Suppressor macrophage treated with lipopolysaccharide for 1 hour (primary cell): ENCODE measurements at places on chromosomes 13 and 19.

GRCh38 chr19:14073261-14073924 is 807 bp downstream of the MISP3 start:
- DNase-seq: peak; percentile 89

- no peak for DNase-seq
These were observed 58.7 kb upstream of the ZNF599 start for GRCh38 chr19:34831714-34832113.

DNA sequence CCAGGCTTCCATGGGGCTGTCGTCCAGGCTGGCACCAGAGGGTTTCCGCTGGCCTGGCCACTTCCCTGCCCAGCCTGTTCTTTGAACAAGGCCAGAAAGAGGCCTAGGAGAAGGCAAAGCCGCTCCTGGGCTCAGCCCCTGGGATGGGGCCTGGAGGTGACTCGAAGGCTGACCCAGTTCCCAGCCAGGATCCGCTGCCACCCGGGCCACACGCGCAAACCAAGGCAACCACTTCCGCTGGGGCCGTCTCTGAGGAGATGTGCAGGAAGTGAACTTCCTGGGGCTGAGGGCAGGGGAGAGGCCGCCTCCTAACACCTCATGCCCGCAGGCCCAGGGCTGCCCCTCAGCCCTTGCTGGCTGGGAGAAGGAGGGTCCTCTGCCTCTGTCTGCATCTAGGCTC is 15.2 kb downstream of the PLEKHF1 start:
- peak; percentile 35 for DNase-seq

DNA sequence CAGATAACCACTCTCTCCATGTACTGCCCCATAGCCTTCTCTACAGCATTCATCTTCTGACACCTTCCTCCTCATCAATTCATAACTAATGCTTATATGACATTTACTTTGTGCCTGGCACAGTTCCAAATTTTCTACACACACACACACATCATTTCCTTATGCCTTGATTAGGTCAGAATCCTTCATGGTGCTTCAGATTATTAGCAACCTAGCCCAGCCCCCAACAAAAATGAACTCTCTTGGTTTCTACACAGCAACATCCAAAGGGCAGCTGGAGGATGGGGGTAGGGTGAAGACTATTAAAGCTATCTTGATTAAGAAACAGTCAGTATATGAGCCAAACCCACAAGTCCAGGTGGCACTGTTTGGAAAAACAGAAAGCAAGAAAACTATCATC is 3.7 kb downstream of the RUBCNL start:
- no peak for DNase-seq

DNA sequence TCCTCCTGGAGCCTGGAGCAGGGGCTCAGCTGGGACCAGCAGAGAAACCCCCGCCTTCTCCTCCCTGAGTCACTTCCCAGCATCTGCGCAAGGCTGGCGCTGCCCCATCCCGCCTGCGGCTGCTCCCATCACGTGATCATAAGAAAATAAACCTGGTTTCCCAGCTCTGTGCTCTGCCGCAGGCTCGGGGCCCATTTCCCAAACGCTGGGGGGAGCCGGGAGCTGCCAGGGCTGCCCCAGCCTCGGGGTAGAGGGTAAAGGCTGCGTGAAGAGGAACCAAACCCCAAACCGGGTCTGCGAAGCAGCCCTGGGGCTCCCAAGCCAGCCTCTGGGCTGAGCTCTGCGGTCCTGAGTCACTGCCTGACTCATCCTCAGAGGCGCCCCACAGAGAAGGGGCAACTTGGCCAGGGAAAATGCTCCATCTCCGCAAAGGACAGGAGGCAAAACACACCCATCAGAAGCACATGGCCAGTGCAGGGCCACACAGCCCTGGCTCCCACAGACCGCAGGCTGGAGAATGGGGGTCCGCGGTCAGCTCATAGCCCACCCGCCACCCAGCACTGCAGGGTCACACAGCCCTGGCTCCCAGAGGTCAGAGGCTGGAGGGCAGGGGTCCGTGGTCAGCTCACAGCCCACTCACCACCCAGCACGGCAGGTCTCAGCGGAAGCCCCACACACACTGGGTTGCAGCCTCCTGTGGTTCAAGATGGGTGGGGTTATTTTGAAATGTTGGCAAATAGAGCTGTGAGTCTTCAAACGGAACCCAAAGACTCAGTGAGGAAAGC is 67.1 kb downstream of the RASA3 start:
- peak; percentile 99 for DNase-seq

DNA sequence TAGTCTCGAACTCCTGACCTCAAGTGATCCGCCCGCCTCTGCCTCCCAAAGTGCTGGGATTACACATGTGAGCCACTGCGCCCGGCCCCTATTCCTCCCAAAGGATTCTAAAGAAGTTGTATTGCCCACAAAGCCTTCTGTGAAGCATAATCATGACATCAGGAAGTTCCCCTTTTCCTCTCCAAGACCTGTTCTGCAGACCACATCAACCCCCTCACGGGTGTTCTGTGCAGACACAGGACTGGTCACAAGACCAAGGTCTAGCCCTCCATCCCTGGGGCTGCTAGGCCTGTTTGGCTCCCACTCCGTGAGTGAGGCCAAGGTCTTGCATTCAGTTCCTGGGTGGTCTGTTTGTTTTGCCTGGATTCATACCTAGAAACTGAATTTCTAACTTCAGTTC is 178.1 kb downstream of the FLT1 start:
- DNase-seq: peak; percentile 38

- DNase-seq: no peak
These were observed 3.5 kb upstream of the SLITRK5 start for GRCh38 chr13:87667686-87668085.

DNA sequence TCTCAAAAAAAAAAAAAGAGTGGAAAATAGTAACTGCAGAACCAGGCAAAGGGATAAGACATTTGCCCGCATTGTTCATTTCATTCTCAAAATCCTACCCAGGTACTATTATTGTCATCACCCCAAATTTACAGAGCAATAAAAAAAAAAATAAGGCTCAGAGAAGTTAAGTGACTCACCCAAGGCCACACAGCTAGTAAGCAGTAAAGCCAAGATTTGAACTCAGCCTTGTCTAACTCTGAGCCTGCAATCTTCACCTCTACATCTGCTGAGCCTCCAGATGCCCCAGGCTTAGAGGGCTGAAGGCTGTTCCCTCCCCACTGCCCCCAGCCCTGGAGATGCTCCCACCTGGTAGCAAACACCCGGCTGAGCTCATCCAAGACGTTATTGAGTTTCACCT is 61.0 kb downstream of the UNC13A start:
- DNase-seq: no peak

GRCh38 chr19:40523322-40524047 is 53.2 kb upstream of the SHKBP1 start:
- peak; percentile 75 for DNase-seq

DNA sequence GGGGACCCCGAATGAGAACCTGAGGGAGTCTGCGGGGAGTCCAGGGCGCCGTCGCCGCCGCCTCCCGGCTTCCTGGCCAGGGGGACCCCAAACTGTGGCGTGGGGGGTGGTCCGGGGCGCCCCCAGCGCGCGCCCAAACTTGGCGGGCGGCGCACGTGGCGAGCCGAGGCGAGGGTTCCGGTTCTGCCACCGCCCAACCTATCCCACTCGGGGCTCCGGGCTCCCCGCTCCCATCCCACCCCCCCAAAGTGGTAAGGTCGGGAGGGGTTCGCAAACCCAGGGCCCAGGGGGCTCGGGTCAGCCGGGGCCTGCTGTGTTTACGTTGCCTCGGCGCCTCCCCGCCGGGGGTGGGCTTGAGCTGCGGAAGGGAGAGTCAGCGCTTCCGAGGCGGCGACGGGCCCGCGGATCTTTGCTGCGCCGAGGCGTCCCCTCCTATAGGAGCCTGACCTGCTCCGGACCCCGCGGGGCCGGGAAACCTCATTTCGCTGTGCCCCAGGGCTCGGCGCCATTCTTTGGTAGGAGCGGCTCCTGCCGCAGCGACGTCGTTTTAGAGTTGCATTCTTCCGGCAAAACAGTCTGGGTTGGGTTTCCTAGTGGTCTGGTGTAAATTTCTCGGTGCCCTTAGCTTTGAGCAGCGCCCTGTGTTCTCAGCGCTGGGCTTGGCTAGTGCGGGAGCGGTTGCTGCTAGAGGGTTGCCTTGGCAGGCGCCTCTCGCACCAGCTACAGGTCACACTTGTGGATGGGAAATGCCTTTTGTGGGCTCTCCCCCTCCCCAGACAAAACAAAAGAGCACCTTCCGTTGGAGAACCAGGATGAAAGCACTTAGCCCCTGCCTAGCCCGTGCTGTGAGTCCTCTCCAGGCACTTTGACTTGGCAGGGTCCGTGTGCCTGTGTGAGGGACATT is 1.2 kb downstream of the DAZAP1 start:
- DNase-seq: peak; percentile 52

DNA sequence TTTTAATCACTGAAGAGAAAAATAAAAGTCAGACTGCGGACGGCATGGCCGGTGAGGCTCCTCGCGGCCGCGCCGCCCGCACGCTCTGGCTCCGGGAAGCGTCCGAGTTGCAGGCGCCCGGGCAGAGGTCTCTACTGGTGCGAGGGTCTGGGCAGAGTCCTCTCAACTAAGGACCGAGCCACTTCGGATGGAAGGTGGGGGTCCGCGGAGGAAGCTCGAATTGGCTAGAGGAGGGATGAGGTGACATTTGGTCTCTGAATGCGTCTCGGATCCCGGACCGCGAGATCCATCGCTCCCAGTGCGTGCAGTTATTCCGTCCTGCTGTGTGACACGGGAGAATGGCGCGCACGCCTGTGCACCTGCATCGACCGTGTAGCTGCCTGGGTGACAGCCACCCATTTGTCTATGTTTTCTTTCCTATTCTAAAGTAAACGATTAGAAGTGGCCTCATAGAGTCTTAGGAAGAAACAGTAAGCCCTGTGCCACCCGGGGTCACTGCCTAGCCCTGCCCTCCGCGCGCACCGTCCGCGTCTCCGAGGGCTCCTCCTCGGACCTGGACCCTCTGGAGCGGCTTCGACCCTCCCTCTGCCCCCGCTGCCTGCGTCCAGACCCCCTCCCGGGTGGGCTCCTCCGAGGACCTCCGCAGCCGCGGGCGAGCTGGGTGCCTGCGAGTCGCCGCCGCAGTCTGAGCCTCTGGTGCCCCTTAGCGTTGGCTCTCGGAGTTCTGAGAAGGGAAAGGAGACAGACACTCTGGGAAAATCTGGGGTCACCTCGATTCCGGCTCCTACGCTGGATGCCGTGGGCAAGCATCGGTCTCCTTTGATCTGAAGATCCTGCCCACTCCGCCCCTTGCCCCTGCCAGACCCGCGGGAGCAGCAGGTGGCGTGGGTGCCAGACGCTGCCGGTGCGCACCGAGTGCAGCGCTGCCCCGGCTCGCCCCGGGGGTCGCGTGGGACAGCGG is 347.4 kb downstream of the LIG4 start:
- no peak for DNase-seq

GRCh38 chr19:12526542-12526941 is 24.7 kb downstream of the ZNF564 start:
- no peak for DNase-seq

DNA sequence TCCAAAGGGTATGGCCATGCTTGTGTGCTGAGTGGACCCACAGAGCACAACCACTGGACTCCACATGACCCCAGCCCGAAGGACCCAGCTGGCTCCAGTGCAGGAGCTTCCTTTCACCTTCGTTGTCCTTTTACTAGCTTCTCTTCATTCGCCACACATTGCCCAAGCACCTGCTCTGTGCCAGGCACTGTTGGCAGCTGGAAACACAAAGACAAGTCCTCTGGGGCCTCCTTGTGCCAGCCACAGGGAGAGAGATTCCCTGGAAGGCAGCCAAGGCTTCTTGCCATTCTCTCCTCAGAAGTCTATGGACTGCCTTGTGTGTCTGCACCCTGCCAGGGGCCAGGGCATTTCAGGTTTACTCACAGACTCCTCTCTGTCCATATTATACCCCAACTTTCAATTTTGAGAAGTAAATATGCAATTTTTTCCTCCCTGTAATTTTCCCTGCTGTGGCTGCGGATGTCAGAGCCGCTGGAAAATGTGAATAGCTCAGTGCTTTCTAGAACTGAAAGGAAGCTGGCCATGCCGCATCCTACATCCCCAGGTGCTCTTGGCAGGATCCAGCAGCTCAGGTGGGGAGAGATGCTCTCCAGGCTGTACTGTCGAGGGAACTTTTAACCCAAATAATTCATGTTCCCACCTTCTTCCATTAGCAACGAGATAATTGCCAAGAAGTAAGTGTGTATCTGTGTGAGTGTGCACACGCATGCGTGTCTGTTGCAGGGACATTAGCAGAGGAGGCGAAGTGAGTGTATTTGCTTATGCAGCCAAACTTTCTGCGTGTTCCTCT is 57.2 kb downstream of the CHST8 start:
- no peak for DNase-seq

GRCh38 chr13:44870456-44870929 is 118.8 kb downstream of the NUFIP1 start:
- DNase-seq: no peak

DNA sequence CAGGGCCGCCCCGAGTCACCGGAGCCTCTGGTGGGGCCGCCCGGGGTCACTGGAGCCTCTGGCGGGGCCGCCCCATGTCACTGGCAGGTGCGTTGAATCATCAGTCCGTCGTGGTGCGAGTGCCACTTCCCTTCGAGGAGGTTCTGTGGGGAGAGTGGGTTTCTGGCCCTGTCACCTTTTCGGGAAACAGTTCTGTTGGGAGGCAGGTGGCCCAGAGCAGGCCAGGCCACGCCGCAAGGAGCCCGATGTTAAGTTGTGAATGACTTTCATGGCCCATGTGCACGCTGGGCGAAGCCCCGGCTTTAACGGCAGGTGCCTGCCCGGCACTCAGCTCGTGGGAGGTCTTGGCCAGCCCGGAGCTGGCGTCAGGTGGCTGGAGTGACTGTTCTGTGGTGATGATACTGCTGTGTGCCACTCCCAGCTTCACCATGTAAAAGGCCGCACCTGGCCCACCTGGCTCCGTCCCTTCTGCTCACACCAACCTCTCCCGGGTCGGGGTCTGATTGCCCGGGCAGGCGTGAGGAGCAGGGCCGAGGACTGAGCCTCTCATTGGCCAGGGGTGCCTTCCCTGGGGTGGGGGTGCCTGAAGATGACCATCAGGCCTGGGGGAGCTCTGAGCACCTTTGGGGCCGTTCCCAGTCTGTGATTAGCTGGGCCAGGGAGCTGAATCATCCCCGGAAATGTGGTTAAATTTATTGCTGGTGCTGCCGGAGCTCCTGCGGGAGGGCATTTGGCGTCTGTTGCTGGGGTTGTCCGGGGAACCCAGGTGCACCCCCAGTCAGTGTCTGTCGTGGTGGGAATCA is 29.2 kb downstream of the CSNK1G2 start:
- DNase-seq: no peak

DNA sequence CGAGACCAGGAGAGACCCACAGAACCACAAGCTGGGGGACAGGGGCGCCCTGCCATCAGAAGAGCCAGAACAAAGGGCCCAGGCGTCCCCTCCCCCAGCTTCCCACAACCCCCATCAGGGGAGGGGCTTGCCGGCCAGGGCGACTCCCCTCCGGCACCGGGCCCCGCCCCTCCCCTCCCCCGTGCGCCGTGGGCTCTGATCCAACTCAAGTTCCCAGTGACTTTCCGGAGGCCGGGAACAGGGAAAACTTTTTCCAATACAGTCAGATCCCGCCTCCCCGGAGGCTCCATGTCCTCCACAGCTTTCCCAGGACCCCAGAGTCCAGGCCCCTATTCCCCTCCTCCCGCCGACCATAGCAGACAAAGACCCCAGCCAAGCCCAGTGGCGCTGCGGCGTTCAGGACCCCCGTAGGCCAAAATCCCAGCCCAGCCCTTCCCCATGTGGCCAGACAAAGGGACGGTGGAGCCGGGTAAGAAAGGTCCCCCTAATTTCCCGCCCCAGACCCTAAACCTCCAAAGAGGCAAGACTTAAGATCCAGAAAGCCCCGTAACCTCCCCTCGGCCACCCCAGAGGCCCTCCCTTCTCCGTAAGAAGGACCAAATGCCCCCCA is 673 bp downstream of the TEAD2 start:
- DNase-seq: peak; percentile 36

- peak; percentile 55 for DNase-seq
These were observed 2.4 kb downstream of the SMIM24 start for GRCh38 chr19:3477951-3478350.

- no peak for DNase-seq
These were observed 22.3 kb upstream of the ZDHHC20 start for GRCh38 chr13:21481359-21481758.

GRCh38 chr19:55503157-55503501 is 14.9 kb downstream of the SSC5D start:
- no peak for DNase-seq
